NCI-H2227 treated with DMSO at 0.1 percent for 48 hours (cell line): ENCODE measurements at places on chromosomes 7 and 10.
A peak's percentile ranks its signal among the peaks of the same experiment; 100 is the strongest.

DNA sequence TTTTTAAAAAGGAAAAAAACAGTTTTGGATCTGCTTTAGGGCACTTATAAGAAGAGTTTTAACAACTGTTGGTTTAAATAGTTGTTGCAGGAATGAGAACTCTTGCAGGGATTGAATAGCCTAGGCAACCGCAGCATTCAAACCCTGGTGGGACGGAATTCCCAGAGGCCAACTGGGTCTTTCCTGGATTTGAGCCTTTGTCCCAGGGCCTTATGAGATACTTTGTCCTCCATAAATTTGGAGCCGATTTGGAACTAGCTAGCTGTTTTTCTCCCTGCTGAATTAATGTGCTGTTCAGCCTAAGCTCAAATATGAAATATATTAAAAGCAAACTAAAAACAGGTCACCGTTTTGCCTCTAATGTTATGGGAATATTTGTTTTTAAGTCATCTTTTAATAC, 109.6 kb downstream of the LRMDA start:
- DNase-seq: no peak

DNA sequence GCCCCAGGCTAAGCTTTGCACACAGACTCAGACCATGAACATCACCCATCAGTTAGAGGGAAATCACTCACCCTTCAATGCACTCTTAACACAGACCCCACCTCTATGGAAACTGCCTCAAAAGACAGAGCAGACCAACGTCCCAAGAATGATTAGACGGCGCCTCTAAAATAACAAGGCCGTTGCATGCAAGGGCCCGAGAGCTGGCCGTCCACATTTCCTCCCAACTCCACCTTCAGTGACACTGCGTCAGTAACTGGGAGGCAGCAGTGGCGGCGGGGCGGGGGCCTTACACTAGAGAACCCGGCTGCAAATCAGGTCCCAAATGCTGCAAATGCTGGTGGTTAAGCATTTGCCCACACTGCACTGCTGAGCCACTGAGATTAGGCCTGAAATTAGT, 115.0 kb downstream of the PTPRN2 start:
- peak; percentile 67 for DNase-seq

GRCh38 chr7:114466917-114467316, 52.3 kb downstream of the FOXP2 start:
- no peak for DNase-seq

GRCh38 chr7:138961159-138961558, 20.0 kb downstream of the KIAA1549 start:
- no peak for DNase-seq

DNA sequence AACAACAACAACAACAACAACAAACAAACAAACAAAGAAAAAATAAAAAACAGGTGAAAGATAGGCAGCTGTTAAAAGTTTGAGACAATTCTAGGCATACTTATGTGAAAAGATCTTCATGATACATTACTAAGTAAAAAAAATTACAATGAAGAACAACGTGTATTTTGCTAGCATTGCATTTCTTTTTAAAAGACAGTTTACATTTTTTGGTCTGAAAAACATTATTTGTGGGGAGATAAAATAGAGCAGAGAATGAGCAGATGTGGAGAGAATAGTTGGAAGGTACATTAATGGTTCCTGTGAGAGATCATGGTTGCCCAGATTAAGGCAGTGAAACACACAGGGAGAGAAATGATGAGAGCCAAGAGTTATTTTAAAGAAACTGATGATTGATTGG, 210.2 kb upstream of the MKLN1 start:
- DNase-seq: no peak

DNA sequence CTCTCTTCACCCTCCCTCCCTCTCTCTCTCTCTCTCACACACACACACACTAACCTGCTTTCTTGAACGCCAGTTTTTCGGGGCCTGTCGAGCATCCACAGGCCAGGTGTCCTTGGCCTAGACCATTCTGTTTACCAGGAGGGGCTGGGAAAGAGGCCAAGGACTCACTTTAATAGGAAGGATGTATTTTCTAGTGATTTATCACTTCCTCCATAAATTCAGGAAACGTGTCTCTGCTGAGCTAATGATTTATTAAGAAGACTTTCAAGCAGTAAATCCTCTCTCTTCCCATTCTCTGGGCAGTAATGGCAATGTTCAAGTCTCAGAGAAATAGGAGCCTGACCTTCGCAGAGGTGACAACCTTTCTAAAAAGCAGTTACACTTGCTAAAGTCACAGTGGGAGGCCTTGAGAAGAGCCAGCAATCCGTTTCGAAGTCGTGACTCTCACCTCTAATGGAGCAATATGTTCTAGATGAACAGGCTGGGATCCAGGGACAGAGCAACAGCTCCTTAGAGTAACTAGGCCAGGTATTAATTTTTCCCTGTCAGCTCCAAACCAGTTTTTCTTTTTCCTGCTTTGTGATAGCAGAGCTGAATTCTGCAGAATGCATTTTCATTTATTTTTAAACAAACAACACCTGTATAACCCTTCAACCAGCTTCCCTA, 1357.5 kb upstream of the SORCS1 start:
- DNase-seq: no peak

DNA sequence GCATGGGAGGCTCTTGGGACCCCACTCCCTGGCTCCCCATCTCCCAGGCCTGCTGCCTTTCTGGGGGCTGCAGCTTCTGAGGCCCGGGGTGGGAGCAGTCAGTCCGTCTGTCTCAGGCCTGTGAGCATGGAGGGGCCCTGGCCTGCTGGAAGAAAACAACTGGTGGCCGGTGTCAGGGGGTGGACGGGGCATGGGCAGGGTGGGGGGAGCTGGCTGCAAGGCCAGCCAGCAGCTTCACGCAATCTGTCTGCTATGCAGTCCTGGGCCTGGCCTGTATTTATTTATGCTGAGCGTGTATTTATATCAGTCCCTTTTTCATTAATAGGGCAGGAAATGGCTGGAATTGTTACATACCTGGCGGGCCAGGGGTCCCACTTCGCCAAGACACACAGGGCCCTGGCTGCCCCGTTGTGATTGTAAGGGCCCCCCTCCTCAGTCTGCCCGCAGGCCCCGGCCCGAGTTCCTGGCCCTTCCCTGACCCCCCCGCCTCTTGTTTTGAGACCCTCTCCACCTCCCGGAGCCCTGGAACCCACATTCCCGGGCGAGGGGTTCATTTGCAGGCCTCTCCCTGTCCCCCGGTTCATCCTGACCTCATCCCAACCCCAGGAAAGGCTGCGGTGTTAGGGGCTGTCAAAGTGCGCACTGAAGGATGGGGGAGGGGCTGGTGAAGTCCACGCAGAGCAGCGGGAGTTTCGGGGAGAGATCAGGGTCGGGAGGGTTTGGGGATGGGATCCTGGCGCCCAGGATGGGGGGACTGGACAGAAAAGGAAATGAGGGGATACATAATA, 8.2 kb downstream of the TMEM270 start:
- DNase-seq: no peak
